Liver (tissue), 10 donors: ENCODE measurements at places on chromosomes 16 and 17.

- no peak for DNase-seq
Observed at GRCh38 chr16:12690024-12690423, 113.7 kb downstream of the CPPED1 start.

- DNase-seq = no peak
Observed at GRCh38 chr17:5581655-5582054, 2.7 kb downstream of the NLRP1 start.

DNA sequence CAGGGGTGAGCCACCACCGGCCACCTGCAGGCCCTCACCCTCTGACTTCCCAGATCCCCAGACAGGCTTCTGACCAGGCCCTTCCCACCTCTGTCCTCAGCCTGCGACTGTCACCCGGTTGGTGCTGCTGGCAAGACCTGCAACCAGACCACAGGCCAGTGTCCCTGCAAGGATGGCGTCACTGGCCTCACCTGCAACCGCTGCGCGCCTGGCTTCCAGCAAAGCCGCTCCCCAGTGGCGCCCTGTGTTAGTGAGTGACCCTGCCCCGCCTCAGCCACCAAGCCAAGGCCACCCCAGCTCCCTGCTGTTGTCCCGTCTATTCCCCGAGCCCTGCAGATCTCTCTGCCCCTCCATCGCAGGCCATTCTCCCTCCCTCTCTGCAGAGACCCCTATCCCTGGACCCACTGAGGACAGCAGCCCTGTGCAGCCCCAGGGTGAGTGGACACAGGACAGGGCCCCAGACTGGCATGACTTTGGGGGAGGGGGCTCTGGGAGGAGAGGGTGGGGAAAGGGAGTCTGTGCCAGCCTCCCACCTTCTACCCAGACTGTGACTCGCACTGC is 1.9 kb downstream of the NTN3 start:
- no peak for DNase-seq

GRCh38 chr17:64398320-64398719 is 7.7 kb upstream of the PECAM1 start:
- no peak for DNase-seq

DNA sequence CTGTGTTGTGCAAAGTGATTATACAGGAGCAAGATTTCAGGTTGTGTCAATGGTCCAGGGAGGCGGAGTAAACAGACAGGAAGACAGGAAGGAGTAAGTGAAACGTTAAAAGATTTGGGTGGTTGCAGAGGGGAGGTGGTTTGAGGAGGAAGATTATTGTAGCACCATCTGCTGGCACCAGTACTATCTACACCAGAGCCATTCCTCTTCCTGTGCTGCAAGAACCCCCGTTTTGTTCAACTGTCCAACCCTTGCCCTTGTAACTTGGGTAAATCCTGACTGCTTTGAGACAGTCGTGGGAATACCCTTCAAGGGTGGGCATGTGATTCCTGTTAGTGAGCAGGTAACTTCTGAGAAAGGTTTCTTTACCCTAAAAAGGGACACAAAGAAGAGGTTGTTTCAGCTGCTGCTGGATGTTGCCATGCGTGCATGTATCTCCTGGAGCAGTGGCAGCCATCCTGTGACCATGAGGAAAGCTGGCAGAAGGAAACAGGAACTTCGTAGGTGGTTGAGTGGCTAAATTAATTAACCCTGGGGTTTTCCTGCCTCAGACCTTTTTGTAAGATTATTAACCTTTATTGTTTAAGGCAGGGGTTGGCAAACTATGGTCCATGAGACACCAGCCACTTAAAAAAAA is 124.1 kb downstream of the PRKCA start:
- DNase-seq = no peak

DNA sequence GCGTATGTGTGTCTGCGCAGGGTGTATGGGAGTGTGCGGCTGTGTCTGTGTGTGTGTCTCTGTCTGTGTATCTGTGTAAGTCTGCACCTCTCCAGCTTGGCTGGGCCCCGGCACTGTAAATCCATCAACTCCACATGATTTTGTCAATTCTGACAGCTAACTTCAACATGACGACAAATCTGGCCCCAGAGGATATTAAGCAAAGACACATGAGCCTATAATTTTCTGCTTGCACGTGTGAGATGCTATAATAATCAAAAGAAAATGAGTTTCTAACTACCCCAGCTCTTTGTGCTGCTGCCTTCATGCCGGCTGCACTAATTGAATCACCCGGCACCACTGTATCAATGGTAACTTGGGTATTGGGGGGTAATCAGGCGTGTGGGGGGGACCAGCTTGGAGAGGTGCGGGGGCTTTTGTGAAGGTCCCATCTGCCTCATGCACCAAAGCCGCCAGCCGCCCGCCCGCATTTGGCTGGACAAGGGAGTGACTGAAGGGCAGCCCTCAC is 57.6 kb upstream of the LHX1 start:
- DNase-seq = no peak
